ENCODE measurements at places on chromosomes 13 and 19.

DNA sequence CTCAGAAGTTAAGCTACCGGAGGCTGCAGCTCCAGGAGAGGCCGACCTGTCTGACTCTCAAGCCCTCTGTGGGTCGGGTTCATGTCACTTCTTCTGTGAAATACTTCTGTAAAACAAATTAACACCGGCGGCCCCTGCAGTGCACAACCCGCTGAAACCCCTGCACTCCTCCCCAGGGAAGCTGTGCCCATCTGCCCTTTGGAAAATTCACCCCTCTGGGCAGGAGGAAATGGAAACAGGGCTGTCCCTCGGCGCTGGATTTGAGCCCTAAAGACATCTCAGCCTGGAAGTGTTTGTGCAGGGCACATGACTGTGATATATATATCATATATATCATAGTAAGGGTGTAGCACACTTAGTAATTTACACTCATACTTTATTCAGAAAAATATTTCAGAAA, 415.3 kb downstream of the IRS2 start:
- DNase-seq, result no peak

DNA sequence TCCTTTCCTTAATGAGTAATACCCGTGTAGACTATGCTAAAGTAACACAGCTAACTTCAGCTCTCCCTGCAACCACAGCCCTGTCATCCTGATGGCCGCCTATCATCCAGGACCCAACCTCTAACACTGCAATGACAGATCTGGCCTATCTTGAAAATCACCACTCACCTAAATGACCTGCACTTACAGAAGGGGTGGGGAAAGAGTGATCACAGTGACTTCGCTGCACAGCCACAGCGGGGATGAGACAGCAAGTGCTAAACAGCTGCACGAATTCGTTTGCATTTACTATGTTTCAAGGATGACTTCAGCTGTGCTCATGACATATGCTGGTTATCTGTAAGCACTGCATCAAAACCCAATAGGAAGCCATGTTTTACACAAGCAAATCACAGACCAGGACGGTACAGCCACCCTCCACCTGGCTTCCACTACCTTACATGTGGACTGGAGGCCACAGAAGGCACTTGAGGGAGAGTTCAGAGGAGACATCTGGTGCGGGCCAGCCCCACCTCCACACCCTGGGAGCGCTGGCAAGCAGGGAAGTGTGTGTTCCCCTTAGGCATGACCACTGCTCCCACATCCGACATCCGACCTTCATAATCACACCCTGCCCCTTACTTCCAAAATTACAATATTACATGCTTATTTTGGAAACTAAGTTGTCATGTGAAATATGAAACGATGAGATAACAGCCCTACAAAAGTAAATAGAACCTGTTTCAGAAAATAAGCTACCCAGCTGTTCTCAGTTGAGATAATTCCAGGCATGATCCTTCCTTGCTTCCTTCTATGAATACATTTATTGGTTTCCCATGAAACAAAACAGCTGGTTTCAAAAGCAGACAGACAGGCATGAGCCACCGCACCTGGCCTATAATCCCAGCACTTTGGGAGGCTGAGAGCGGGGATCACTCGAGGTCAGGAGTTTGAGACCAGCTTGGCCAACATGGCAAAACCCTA, 95.7 kb downstream of the STK24 start:
- DNase-seq, result peak; percentile 63

DNA sequence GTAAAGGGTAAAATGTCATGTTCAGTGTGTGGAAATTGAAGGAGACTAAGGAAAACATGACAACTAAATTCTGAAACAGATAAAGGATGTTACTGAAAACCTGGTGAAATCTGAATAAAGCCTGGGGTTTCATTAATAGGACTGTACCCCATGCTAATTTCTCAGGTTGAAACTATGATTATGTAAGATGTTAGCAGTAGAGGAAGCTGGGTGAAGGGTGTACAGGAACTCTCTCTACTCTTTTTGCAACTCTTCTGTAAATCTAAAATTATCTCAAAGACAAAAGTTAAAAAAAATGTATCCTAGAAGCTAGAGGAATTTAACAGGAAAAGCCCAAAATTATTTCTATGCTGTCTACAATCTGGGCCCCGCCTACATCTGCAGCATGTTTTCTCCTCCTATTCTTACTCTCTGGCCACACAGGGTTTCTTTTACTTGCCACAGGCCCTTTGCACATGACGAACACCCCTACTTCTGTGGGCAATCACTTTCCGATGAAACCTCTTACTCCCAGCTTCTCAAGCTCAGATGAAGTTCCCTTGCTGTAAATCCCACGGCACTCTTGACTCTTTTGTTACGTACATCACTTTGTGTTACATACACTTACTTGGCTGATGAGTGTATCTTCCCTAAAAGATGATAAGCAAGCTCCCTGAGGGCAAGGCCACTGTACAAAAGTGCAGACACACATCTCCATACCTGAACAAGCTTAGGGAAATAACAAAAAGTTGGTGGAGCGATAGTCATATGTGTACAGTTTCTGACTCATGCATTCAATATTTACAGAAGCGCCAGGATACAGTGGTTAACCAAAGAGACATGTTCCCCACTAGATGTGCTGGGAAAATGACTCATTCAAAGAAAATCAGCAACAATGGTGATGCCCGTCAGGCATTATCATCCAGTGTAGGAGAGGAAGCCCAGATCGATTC, 32.6 kb downstream of the RUBCNL start:
- DNase-seq, result peak; percentile 68

DNA sequence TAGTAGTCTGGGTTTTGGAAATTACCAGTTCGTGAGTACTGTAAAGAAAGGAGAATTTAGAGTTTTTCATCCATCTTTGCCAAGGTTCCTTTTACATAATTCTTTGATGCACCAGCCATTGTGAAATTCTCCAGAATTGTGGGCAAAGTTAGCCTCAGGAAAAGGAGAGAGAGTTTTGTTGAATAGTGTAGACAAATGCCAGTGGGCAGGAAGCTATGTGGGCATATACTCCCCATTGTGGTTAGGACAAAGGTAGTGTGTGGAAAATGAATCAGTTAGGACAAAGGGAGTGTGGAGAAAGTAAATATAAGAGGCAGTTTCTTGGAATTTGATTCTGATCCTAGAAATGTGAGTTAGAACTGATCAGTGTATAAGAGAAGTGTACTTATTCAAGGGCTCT, 67.9 kb downstream of the PCCA start:
- no peak for DNase-seq

DNA sequence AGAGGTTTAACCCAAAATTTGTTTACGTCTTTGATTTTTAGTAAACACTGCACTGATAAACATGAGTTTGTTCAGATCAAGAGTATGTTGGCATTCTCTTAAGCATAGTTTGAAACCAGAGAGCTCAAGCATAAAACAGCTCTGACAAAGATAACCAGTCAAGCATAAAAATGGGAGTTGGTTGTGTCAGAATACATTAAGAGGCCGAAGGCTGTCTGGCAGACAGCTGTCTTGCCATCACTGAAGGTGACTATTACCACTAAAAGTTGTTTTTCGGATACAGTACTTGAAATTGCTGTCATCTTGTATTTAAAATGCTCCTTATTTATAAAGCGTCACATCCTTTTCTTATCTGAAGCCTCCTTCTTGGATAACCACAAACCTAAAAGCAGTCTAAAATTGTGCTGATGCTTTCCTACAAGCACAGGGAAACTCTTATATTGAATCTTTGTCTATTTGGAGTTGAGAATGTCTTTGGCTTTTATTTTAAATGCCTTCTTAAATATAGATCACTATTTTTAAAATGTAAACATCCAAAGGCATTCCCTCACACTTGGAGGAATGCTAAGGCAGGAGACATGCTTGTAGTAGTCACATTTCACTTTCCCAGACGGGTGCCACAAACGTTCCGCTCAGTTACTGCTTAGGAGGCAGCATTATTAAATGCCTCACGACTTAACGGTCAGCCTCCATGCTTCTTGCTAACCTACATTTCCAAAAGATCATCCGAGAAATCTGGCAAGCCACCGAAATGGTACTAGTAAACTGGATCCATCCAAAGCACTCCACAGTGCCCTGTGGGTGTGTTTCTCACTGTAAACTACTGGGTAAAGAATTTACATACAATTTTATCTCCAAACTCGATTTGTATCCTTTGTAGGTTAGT, 1.5 kb downstream of the SMAD9 start:
- no peak for DNase-seq

DNA sequence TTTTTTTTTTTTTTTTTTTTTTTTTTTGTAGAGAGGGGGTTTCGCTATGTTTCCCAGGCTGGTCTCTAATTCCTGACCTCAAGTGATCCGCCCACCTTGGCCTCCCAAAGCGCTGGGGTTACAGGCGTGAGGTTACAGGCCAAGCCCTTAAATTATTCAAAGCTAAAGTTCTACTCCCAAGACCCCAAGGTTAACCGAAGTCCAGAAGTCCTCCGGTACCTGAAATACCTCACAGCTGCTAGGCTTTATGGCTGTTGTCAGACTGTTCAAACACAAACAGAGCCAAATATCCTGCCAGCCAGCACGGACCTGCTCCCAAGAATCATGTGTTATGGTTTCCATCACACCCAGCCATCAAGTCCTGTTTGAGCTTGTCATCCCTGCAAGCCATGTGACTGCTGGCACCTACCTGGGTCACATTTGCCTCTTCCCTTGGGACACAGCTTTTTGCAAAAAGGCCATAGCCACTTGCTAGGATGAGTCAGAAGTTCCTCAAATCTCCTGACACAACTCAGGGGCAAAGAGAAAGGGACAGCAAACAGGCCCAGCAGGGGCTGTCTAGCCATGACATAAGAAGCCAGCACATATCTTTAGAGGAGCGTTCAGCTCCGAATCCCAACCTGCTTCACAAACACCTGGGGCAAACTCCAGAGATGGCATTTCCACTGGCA, 129.9 kb downstream of the FOXO1 start:
- DNase-seq, result no peak

DNA sequence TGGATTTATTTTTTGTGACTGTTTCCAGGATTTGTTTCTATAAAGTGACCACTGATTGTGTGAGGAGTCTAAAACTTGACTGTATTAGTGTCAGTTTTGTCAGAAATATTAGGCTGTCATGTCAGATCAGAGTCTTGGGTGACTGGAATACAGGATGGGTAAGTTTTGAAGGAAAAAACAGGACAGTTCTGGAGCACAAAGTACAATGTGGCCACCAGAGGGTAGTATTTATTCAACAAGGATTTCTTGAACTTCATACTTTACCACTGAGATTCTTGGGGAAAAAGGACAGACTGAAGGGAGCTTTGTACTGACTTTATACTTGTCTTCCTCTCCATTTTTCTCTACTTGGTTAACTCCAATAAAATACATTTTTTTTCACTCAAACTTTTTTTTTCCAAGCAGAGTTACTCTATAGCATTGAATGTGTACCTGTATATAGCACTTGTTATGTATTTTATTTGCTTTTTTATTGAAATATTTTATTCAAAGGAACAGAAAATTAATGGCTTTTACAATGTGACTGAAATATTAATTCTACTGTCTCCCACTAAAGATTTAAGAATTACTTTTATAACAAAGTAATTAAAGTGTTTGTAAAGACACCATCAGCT, 51.1 kb downstream of the LMO7 start:
- no peak for DNase-seq

DNA sequence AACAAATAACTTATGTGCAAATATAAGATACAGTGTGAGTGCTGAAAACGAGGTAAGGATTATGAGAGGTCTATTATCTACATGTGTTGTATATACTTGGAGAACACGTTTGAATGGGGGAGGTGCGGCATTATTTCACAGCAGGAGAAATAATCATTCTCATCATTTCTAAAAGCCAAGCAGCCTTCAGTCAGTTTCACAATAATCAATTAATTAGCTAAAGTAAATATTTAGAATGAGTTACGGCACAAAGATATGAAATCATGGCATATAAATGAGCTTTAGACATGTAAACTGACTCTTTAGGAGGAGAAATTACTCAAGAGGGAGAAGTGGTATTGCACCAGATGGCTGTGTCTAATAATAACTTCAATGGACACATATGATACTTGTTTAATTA, 366.6 kb downstream of the DNAJC15 start:
- DNase-seq, result no peak

- no peak for DNase-seq
Observed at GRCh38 chr19:22427547-22427946, 5.4 kb upstream of the ZNF98 start.

DNA sequence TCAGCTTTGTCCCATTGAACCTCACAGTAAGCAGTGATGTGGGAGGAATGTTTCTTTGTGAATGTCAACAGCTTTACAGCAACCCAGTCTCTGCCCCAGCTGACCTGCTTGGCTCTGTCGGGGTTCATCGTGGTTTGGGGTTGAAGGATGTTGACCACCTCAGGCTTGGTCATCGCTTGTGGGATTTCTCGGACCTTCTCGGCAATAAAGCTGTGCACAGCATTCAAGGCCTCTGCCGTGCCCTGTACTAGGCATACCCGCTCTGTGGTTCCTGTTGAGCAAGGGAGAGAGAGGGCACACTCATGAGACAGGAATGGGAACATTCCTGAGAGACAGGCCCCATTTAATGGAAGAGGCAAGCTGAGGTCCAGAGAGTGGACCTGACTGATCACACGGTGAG, 20.0 kb downstream of the NOVA2 start:
- no peak for DNase-seq

- no peak for DNase-seq
Observed at GRCh38 chr19:47633517-47633916, 24.6 kb downstream of the BICRA start.

DNA sequence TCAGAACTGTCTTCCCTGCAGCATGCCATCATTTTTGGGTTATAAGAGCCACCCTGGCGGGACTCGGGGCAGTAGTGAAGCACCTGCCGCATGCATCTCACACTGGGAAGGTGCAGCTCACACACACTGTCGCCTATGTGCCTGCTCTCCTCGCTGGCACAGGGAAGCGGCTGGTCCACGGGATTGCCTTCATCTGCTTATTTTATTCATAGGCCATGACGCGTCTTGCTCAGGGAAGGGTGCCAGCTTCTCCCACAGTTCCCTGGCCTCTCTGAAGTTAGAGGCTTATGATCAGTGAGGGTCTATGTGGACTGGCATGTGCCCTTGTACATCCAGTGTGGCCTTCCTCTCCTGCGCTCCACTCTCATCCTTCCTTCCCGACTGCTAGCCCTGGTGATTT, 150.0 kb downstream of the KLF12 start:
- DNase-seq, result no peak

GRCh38 chr13:35411059-35411744, 65.3 kb downstream of the MAB21L1 start:
- no peak for DNase-seq

DNA sequence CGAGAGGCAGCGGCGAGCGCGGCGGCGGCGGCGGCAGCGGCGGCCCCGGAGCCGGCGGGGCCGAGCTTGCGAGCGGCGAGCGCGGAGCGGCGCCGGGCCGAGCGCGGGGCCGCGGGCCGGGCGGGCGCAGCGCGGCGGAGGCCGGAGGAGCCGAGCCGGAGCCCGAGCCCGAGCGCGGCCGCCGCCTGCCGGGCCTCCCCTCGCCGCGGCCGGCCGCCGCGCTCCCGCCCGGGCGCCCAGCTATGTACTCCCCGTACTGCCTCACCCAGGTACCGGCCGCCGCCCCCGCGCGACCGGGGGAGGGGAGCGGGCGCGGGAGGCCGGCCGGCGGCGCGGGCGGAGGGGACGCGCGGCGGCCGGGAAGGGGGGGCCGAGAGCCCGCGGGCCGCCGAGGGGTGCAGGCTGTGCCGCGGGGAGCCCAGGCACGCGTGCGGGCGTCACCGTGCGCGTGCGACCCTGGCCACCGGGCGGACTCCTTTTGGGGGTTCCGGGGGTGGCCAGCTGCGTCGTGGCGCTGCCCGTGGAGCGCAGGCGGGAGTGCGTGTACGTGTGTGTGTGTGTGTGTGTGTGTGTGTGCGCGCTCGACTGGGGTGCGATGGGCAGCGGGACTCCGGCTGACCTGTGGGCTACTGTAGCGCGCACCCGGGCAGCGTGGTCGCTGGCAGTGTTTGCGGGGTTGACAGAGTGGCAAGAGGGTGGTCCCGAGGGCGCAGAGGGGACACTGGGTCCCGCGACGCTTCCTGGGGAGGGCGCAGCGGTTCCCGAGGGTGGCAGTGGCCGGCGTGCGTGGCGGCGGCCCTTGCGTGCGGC, 526 bp downstream of the NFIX start:
- DNase-seq, result no peak
